RCC 7860 (cell line): ENCODE measurements at places on chromosomes 1 and 21.

GRCh38 chr1:94962409-94963265 is 35.7 kb upstream of the CNN3 start:
- peak; percentile 62 for DNase-seq

- peak; percentile 79 for DNase-seq
Measured at GRCh38 chr1:174060090-174060489, 37.9 kb upstream of the RC3H1 start.

DNA sequence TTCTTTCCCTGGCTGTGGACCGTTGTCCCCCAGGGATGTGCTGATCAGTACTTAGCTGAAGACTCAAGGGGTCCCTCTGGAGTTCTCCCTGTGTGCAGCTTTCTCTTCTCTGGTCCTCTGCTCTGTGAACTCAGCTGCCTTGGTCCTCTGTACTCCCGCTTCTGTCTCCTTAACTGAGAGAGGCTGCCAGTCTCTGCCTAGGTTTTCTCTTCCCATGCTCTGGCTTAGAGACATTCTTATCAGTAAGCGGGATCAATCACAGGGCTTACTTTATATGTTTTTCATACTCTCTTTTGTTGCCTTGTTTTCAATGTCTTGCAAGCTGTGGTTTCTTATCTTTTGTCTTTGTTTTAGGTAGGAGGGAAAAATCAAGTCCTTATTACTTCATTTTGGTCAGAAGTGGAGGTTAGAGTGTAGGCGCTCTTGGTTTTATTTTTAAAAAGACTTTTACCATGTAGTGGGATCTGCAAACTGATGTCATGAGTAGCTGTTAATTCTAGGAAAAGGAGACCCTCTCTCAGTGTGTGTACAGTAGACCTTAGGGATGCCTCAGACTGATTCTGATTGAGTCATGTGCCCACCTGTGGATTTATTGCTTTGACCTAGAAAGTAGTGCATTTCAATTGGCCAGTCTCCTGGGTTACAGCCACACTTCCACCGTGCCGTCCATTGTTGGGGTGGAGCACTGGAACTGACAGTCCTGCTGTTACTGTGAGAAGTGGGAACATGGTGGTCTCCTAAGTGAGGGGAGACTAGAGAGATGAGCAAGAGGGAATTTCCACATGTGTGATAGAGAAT is 46.6 kb downstream of the TTC3 start:
- DNase-seq = no peak

DNA sequence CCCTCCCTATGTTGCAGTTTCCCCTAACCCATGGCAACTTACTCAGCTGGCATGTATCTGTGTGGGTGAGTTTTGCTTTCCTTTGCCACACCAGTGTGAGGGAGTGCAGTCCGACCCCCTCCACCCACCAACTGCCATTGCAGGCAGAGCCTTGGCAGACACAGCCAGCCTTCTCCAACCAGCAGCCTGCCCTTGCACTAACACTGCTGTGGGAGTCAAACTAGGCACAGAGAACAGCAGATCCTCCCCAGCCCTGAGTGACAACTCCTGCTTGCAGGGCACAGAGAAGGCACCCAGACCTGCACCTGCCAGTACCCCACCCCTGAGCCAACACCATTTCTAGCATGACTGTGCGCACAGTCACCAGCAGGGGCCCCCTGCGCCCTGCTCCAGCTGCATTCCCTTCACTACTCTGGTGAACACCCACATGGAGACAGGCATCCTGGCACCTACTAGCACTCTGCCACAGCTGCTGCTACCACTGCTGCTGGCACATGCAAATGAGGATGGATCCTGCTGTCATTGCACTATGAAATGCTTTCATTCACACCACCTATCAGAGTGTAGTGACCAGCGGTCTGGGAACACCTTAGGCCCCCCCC is 98.4 kb downstream of the MAGI3 start:
- DNase-seq = no peak

- no peak for DNase-seq
Measured at GRCh38 chr1:219639876-219640577, 27.1 kb upstream of the ZC3H11B start.

DNA sequence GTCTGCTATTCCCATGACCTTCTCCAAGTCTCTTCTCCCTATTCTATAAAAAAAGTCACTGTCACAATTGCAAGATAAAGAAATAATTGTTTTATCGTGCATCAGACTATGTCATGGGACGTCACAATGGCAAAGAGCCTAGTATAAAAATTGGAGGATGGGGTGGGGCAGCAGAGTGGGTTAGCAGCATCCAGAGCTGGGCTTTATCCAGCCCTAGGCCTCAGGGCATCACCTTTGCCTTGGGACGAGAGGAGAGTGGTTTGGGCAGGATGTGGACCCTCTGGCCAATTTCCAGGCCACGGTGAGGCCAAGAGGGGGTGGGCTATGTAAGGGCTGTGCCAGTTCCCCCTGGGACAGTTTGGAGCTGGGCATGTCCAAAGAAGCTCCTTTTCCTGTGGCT is 25.7 kb downstream of the WNT4 start:
- no peak for DNase-seq

- no peak for DNase-seq
Measured at GRCh38 chr1:177274687-177275211, 104.0 kb downstream of the BRINP2 start.

DNA sequence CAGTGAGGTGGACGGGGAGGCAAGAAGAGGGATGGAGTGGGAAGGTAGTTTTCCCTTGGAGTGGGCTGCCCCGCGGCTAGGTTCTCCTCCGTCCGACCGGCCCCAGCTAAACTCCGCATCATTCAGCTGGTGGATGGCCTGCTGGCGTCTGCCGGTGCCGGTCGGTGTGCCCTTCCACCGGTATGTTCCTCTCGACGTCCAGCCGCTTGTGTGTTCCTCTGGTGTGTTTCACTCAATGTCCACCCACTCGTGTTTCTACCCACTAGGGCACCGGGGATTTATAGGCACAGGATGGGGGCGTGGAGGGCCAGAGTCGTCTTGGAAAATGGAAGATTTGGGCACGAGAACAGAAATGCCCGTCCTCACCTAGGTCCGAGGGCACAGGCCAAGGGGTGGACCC is 931.7 kb upstream of the B3GALT2 start:
- no peak for DNase-seq

GRCh38 chr21:32099812-32100416 is 178.9 kb downstream of the MIS18A start:
- DNase-seq = no peak

DNA sequence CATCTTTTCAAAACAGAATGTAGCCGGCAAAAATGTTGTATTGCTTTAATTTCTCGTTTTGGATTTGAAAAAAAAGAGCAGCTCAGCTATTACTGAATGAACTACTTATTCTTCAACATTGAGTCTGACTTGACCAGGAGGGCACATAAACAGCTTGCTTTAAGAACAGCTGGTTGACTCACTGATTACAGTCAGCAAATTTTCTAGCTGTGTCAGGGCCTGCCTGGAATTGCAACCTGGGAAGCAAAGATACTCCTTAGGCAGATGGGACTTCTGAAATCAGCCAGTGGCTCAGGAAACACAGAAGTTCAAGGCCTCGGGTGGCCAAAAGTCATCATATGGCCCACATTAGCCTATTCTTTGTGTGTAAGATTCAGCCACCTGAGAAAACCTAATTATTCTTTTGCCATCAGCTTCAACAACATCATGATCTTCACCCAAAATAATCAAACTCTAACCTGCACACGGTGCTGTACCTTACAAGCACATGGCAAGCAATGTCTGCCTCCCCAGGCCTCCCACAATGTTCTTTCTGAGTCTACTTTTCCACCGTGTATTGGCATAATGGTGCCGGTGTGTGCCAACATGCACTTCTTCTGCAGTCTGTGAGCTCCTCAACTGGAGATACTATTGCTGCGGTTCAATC is 307.2 kb downstream of the HHIPL2 start:
- DNase-seq = peak; percentile 16

DNA sequence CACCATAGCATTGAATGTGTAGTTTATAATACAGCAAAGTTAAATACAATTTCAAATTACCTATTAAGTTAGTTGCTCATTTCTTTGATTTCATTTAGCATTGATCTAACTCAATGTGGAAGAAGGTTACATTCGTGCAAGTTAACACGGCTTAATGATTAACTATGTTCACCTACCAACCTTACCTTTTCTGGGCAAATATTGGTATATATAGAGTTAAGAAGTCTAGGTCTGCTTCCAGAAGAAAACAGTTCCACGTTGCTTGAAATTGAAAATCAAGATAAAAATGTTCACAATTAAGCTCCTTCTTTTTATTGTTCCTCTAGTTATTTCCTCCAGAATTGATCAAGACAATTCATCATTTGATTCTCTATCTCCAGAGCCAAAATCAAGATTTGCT is at the start of gene ANGPTL3:
Gene ANGPTL3, plus strand, starts transcription at position 240 of the 400 bp plus-strand sequence. Its CDS starts 47 bp downstream, at position 287.
- DNase-seq = no peak

DNA sequence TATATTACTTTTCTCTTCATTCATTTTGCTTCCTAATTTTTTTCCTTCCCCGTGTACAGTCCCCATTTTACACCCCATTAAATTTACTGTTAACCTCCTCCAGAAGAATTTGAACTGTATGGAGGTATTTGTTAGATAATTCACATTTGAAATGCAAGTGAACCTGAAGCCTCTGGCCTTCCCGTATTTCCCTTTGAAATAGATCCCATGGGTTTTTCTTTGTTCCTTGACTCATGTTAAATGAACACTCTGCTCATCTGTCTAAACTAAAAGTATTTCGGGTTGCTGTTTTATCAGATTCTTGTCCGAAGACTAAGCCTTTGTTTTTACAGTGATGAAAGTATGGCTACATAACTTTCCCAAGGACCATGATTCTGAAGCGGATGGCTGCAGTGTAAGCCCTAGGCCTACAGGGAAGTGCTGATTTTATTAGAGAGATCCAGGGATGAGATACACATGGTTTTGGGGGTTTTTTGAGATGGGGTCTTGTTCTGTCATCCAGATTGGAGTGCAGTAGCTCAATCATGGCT is 187.9 kb downstream of the PATJ start:
- no peak for DNase-seq

DNA sequence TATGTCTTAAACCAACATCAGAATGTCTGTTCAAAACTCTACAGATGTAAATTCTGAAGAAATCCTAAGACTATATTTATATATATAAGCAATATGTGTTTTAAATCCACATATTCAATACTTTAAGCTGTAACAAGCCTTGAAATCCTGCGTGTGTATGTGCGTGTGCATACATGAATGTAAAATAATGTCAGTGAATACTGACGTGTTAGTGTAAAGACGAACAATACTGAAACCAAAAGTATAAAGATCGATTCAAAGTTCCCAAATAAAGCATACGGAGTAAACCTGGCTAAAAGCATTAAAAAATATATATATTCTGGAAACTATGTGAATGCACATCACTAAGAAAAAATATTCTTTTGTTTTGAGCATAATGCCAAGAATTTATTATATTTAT is 668.6 kb upstream of the NCAM2 start:
- DNase-seq = no peak

DNA sequence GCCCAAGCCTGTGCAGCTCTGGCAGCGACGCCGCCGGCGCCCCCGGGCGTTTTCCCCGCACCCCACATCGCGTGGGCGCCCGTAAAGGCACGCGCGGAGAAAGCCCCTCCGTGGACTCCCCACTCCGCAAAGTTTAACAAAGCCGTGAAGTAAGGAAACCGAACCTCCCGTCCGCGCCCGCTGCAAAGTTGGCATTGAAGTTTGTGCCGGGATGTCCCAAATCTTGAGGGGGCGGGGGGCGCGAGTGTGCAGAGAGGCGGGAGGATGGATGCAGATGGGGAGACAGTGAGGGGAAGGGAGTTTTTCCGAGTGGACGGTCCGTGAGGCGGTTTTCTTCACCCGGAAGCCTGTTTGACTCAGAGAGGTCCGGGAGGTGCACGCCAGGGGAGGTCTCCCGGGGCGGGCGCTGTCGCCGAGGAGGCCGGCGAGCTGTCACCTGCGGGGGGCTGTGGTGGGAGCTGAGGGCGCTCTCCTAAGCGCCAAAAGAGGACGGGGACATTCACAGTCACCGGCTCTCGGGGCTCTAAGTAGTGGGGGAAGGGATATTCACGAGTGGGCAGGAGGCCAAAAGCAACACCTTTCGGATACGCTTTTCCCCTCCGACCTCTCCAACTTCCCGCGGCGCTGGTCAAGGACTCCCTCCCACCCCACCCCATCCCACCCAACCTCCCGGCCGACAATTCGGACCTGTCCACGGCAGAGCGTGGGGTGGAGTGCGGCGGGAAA is 1.3 kb downstream of the WLS start:
- DNase-seq = no peak

GRCh38 chr1:181104042-181104789 is 15.7 kb downstream of the IER5 start:
- DNase-seq = no peak

GRCh38 chr1:147080006-147080661 is 92.1 kb downstream of the PRKAB2 start:
- DNase-seq = no peak

DNA sequence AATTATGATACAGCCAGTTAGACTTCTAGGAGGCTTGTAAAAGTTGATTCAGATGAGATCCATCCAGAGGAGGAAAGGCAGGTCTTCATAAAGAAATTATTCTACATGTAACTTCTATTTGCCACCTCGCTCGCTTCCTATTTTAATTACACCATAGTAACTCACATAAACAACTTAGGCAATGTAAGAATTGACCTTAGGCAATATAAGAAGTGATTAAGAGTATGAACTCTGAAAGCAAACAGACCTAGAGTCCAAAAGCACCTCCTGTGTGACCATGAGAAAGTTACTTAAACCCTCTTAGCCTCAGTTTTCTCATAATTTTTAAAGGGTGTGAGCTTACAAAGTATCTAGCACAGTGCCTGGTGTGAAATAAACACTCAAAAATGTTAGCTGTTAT is 192.7 kb upstream of the NFIA start:
- DNase-seq = no peak

- DNase-seq = no peak
Measured at GRCh38 chr1:51293898-51294515, 36.4 kb downstream of the TTC39A start.

DNA sequence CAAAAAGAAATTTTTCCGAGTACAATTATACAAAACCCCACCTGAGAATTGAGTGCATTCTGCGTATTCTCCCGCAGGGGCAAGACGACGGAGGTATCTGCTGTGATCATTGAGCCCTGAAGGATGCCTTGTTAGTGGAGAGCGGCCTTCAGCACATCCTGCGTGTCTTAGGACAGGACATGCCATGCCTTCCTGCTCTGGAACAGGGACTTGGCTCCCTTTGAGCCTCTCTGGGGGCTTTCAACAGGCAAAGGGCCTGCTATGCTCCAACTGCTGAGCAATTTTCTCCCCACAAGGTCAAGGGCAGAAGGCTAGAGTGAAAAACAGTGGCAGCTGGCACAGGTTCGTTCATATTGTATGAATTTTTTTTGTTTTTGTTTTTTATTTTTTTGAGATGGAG is 52.4 kb downstream of the TOR1AIP2 start:
- no peak for DNase-seq

DNA sequence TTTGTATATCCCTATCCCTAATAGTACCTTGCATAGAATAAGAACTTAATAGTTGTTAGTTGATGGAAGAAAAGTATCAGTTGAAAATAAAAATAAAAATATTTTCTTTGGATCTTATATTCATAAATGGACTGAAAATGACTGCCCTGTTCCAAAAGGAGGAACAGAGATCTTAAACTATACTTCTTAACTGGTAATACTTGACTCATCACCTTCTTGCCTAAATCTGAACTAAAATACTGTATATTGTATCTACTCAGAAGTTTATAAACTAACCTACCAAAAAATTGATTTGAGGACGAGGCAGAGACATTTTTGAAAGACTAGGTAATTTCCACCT is 178.8 kb downstream of the SYT2 start:
- DNase-seq = no peak

GRCh38 chr1:151635479-151636072 is 23.7 kb downstream of the SNX27 start:
- DNase-seq = no peak
